ENCODE measurements at places on chromosomes 11 and 22. TPM values are rescaled to one million over a fixed set of nuclear protein-coding genes. Genes with fewer than 3 reads are reported as not detected.

Gene ARHGAP20
- total RNA-seq = not detected

Gene UBQLN3
- not detected for total RNA-seq

Gene ELF5
- not detected for total RNA-seq

Gene GPR152
- not detected for total RNA-seq

Gene CELSR1
- total RNA-seq = 28.0 TPM

Gene DDI1
- total RNA-seq = not detected

Gene NPAS4
- total RNA-seq = not detected

Gene F2
- total RNA-seq = 2.2 TPM

Gene MFNG
- 1.9 TPM for total RNA-seq

Gene RAG2
- total RNA-seq = not detected

Gene SMTNL1
- total RNA-seq = not detected

Gene PKDREJ
- total RNA-seq = not detected

Gene FOLH1
- not detected for total RNA-seq

Gene CABP7
- 0.10 TPM for total RNA-seq

Gene LDLRAD3
- 30.2 TPM for total RNA-seq

Gene BATF2
- 0.80 TPM for total RNA-seq

Gene C1QTNF5
- total RNA-seq = not detected

Gene CNIH2
- 2.4 TPM for total RNA-seq

Gene MS4A6E
- total RNA-seq = not detected

Gene TRIM51
- not detected for total RNA-seq

Gene ISX
- not detected for total RNA-seq

Gene CRYBA4
- total RNA-seq = not detected

Gene ADAMTS15
- total RNA-seq = 4.7 TPM

Gene EED
- total RNA-seq = 25.5 TPM

Gene CNTF
- total RNA-seq = 1.4 TPM

Gene POU2AF2
- not detected for total RNA-seq

Gene TALDO1
- total RNA-seq = 399 TPM

Gene CASP12
- not detected for total RNA-seq

Gene SHISAL1
- 3.4 TPM for total RNA-seq

Gene ANKK1
- not detected for total RNA-seq

Gene EXPH5
- total RNA-seq = 0.03 TPM

Gene CBLIF
- total RNA-seq = not detected

Gene FAM180B
- total RNA-seq = not detected

Gene CCDC85B
- total RNA-seq = 45.9 TPM

Gene MRGPRF
- 0.12 TPM for total RNA-seq

Gene TESMIN
- total RNA-seq = 6.7 TPM

Gene MYH9
- total RNA-seq = 168 TPM

Gene FXYD2
- total RNA-seq = 18.4 TPM

Gene RAB36
- total RNA-seq = 8.4 TPM

Gene OOSP2
- total RNA-seq = not detected

Gene MRGPRX3
- total RNA-seq = not detected

Gene VPREB1
- total RNA-seq = not detected

Gene OTOG
- not detected for total RNA-seq

Gene MISFA
- 1.4 TPM for total RNA-seq

Gene TRPC6
- total RNA-seq = 0.96 TPM

Gene LRRC51
- 8.0 TPM for total RNA-seq

Gene TEX12
- not detected for total RNA-seq

Gene APOL3
- total RNA-seq = not detected

Gene SMC1B
- total RNA-seq = not detected

Gene HOATZ
- total RNA-seq = not detected

Gene OR8D1
- total RNA-seq = not detected

Gene GDPD4
- not detected for total RNA-seq

Gene ANO3
- total RNA-seq = not detected

Gene SULT4A1
- not detected for total RNA-seq

Data from A549 treated with Mapracorat at 1 μM for 4 hours (cell line).